ENCODE measurements at places on chromosomes 3 and 15.

GRCh38 chr3:177968891-177969290 lies 567.3 kb upstream of the KCNMB2 start:
- DNase-seq = no peak

DNA sequence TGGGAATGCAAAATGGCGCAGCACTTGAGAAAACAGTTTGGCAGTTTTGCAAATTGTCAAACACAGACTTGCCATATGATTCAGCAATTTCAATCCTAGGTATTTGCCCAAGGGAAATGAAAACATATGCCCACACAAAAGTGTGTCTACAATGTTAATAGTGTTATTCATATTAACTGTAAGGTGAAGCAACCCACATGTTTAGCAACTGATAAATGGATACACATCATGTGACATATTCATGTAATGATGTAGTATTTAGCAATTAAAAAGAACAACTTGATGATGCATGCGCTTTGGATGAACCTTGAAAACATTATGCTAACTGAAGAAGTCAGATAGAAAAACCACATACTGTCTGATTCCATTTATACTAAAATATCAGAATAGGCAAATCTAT lies 539.0 kb upstream of the PPP2R3A start:
- DNase-seq = no peak

GRCh38 chr3:183775781-183776180 lies 49.6 kb downstream of the MAP6D1 start:
- DNase-seq = no peak

GRCh38 chr3:20701641-20702040 lies 515.6 kb upstream of the SGO1 start:
- DNase-seq = no peak

- no peak for DNase-seq
Observed at GRCh38 chr3:51927061-51927977, 14.4 kb downstream of the RRP9 start.
